ENCODE measurements at places on chromosomes 5 and 9.

DNA sequence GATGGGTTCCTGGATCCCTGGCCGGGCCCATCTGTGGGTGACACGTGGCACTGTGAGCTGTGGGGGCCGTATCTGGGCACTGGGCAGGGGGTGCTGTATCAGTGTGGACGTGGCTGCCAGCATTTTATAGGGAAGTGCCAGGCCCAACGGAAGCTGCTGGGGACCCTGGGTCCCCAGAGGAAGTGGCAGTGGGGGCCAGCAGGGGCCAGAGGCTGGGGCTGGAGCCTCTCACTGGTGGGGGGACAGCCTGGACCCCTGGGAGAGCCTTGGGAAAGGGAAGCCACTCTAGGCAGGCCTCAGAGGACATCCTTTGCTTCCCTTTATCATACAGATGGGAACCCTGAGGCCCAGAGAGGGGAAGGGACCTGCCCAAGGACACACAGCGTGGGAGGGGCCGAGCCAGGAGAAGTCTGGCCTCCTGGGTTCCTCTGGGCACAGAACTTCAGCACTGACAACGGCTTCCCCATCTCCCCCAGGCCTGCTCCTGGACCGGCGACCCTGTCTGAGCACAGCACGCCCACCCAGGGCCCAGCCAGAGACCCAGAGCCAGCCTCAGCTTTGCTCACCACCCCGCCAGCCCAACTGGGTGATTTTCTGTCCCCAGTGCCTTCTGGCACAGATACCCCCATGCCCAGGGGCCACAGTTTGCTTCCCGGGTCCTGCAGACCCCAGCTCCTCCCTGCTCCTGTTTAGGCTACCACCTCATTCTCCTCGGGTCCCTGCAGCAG lies 15.5 kb upstream of the LAMC3 start:
- DNase-seq, result no peak

GRCh38 chr9:109037946-109038715 lies 24.8 kb upstream of the CTNNAL1 start:
- DNase-seq, result no peak

- peak; percentile 24 for DNase-seq
Measured at GRCh38 chr9:35516479-35516878, 26.6 kb downstream of the RUSC2 start.

DNA sequence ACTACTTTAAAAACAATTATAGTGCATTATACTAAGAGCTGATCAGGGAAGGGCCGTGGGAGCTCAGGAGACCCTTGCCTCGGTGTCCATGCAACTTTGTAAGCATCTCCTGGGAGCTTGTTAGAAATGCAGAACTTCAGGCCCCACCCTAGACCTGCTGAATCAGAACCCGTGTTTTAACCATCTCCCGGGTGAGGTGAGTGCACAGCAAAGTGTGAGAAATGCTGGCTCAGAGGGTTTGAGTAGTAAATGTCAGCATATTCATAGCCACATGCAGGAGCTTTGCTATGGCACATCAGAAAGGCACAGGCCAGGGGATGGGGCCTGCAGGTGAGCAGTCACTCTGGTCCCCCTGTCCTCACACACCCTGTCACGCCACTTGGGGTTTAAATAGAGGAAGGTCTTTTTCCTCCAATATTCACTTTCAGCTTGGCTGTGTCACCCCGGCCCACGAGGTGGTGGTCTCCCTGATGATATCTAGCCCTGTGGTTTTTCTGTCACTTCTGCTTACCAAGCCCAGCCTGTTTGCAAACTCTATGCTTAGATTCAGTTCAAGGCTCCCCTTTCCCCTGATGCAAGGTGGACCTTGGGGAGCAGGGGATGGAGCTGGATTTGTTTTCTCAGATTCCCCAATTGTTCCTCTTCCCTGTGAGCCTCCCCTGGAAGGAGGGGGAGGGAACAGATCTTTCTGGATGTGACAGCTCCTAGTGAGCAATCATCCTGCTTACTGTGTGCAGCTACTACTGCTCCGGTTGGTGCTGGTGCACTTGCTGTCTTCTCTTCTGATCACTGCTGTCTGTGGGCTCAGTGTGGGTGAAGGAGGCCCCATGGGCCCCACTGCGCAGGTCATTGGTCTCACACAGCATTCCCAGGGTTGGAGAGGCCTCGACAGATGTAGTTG lies 51.8 kb upstream of the TGFBR1 start:
- DNase-seq, result no peak

- no peak for DNase-seq
Measured at GRCh38 chr5:142295960-142296860, 28.6 kb downstream of the SPRY4 start.

- DNase-seq, result no peak
Measured at GRCh38 chr9:71694332-71694731, 74.0 kb downstream of the CEMIP2 start.

DNA sequence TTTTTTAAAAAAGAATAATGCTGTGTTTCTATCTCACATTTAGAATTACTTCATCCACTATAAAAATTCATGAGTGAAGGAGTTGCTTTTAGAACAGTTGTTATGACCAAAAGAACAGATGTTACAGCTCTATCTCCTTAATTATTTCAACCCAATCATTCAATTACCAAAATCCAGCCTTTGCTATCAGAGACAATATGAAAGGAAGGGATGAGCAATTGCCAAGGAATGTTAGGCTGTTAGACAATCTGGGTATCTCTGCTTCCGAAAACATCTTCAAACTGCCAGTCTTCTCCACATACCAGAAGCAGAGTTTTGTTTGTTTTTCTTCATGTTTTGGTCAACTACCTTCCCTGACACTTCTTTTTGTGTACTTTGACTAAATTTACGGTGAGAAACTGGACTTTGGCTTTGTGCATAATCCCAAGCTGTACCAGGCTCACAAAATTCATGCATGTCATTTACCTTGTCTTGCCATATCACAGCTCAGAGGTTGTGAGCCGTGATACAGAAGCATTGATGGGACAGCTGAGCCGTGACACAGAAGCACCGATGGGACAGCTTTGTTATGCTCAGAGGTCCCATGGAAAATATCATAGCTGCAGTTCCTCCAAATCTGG lies 405.5 kb downstream of the KIF4B start:
- no peak for DNase-seq

- DNase-seq, result no peak
Measured at GRCh38 chr5:94577466-94578245, 40.7 kb downstream of the KIAA0825 start.

DNA sequence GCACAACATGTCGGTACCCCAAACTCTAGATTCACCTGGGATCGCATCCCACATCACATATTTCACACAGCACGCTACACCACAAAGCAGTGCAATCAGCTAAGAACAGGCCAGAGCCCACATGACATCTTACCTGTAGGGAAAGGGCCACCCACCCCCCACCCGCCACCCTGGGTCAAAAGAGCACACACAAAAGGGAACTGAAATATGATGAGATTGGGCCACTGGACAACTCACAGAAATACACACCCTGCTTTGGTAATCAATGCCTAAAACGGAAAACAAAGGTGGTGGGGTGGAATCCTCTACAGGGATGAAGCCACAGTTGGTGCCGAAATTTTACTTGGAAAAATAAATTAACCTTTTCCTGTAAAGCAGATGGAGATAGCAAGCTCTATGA lies 13.1 kb downstream of the RETREG1 start:
- no peak for DNase-seq

DNA sequence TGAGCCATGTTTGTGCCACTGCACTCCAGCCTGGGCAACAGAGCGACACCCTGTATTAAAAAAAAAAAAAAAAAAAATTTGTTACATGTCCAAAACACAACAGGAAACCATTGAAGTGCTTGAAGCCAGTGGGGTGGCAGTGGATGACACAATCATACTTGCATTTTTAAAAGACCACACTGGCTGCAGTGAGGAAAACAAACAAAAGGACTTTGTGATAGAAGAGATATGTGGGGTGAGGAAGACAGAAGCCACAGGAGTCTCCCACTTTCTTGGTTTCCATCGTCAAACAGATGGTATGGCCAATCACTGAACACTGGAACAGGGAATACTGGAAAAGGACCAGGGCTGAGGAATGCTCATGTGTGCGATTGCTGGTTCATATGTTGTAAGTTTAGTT lies 20.9 kb upstream of the COMMD10 start:
- DNase-seq, result no peak

DNA sequence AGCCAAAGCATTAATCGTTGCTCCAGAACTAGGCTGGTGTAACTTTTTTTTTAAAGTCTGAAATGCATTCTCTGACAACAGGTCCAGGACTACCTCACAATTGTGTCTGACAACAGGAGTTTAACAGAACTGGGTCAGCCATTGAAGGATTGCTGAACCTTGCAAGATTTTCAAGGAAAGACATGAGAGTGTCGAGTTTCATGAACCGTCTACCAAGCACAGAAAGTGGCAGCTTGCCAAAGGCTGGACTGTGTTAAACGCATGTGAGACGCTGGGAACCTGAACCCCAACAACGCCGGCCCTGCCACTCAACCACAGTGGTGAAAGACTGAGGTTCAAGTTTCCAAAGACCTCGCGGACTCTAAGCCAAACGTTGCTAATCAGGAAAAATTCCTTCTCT lies 79.1 kb downstream of the LHFPL2 start:
- no peak for DNase-seq

- DNase-seq, result peak; percentile 81
Measured at GRCh38 chr5:52963636-52964035, 25.5 kb upstream of the ITGA2 start.

- DNase-seq, result peak; percentile 52
Measured at GRCh38 chr5:172173564-172174153, 14.4 kb downstream of the STK10 start.

DNA sequence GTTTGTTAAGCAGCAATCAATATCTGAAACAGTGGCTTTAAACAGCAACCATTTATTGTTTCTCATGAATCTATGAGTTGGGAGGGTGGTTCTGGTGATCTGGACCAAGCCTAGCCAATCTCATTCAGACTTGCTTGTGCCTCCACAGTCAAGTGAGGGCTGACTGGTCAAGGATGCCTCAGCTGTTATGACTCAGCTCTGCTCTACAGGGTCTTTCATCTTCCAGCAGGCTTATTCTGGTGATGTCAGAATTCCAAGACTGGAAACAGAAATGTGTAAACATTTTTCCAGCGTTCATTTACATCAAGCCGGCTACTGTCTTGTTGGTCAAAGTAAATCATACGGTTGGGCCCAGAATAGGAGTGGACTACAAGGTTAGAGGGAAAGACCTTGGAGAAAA lies 2.5 kb upstream of the PIP5K1B start:
- DNase-seq, result no peak

DNA sequence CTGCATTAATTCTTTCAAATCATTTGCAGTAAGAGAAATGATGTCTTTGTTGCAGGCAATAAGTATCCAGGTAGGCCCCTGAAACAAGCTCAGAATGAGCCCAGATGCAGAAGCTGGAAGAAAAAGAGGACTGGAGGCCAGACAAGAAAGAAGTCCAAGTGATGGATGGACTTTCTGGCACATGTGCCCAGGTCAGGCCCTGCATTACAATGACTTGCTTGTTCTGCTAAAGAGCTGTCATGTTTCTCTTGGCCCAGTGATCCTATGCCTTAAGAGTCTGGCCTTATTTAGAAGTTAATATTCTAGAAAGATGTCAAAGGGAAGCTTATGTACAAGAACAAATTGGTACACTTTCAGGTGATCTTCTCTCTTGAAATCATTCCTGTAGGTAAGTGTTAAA lies 64.8 kb downstream of the DPYSL3 start:
- DNase-seq, result no peak

DNA sequence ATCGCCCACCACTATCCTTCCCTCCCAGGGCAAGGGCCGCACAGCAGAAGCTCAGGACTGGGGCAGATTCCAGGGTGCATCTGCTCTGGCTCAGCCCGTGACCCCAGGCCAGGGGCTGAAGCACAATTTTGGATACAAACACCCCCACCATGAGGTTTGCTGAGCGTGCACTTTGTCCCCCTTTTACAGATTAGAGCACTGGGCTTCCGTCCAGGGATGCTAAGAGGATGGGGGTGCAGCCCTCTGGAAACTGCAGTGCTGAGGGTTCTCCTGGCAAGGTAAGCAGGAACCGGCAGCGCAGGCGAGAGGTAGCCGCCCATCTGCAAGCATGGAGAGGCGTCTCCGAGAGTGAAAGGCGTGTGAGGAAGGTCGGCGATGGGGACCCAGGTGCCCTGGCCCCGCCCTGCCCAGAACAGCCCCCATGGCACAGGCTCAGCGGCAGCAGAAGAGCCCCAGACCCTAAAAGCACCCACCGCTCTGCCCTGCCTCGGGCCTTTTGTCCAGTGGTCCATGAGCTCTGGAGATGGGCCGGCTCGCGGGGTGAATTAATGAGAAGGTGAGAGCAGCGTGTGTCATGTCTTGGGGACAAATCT lies 54.5 kb upstream of the OLFM1 start:
- no peak for DNase-seq

- no peak for DNase-seq
Measured at GRCh38 chr9:28439688-28440087, 866.4 kb upstream of the C9orf72 start.

- DNase-seq, result no peak
Measured at GRCh38 chr9:114790521-114790920, 15.3 kb downstream of the TNFSF15 start.

DNA sequence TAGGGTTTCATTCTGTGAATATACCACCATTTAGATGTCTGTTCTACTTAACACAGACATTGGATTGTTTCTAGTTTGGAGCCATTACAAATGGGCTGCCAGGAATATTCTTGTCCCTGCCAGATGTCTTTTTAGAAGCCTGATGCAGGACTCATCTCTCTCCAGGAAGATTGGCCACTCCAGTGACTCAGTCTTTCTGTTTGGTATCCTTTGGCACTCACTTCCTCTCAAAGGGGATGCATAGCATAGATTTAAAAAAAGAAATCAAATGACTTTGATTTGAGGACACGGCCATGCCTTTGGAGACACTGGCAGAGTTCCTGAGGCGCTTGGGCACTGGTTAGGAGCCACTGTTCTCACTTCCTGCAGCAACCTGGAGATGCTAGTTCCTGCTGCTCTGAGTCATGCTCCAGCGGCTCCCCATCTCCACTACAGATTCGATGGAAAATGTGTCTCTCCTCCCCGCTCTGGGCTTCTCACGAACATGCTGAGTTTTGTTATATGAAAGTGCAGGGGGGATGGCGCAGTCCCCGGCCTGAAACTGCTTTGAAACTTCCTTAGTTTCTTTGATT lies 3.5 kb upstream of the ZNF366 start:
- no peak for DNase-seq

- DNase-seq, result no peak
Measured at GRCh38 chr5:74482990-74483389, 157.5 kb downstream of the ENC1 start.

DNA sequence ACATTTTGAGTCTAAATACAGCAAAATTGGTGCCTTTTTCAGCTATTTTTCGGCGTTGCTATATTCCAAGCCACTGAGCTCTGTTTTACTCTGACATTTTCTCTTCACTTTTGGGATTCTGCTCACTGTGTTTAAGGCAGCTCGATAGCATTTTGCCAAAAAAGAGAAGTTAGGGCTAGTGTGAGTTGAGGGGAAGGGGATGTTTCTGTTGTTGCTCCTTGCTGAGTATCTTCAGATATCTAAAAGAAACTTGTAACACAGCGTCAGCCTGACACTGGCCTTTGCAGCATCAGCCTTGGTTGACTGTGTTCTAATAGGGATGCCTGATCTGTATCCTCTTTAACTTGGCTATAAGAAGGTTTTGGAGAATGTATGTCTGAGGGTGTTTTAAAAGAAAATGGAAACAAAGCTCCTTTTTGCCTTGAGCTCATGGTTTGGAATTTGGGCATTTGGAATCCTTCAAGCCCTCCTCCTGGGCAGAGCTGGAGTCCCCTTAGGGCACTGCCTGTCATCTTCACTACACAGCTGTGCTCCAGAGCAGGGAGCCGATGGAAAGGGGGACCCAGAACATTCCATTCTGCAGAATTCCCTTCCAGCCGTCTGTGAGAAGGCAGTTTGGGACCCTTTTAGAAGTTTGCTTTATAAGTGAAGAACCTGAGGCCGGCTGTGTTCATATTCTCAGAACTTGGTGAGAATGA lies 63.0 kb downstream of the EXOSC2 start:
- DNase-seq, result no peak

- DNase-seq, result peak; percentile 92
Measured at GRCh38 chr9:92988215-92988768, 41.0 kb downstream of the FGD3 start.
